Right ventricle myocardium inferior (tissue), 1 donor: ENCODE measurements at places on chromosomes 6 and 20.

DNA sequence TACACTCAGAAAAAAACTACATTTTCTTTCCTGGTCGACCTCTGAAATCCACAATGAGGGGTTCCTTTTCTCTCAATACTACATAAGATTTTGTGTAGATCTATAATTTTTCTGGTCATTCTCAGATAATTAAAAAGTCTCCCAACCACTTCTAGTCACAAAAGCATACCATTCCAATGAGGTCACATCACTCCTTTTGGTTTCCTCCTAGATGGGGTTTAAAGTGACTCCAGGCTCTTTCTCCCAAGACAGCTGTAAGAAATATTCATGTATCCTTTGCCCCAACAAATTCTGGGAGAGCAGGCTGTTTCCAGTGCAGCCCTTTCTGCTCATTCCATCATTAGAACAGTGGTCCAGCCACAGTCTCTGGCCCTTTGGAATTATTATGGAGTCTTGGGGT is 43.1 kb upstream of the BEND6 start:
- DNase-seq, result no peak

DNA sequence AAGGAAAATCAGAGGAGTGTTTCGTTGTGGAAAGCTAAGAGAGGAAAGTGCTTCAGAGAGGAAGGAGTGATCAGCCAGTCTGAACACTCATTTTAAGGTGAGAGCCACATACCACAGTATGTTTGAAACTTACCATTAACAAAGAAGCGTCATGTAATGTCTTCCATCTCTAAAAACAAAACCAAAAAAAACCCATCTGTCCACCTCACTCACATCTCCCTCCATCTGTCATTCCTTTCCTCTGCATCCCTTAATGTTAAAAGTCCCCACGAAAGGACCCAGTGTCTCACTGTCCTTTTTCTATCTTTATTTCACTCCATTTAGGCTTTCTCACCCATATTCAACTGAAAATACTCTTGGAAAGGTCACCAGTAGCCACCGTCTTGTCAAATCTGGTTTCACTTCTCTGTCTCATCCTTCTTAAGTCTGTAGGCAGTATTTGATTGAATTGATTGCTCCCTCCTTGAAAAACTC is 59.4 kb upstream of the GNRH2 start:
- DNase-seq, result no peak

DNA sequence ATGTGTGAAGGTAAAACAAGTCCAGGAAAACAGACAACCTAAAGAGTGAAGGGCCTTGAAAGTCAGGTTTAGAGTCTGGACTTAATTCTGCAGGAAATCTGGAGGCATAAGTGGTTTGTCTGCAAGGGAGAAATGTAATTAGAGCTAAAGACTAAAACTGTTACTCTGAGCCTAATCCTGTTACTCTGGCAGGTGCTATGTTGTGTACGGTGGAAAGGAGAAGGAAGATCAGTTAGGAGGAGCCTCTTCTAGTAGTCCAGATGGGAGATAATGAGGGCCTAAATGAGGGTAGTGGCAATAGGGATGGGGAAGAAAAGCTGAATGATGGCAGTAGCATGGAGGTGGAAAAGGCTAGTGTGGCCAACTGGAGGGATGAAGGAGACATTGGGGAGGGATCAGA is 118.5 kb downstream of the PDSS2 start:
- DNase-seq, result no peak

GRCh38 chr20:45946149-45946970 is 11.9 kb downstream of the PCIF1 start:
- peak; percentile 69 for DNase-seq

GRCh38 chr6:33965766-33966165 is 162.0 kb upstream of the MLN start:
- DNase-seq, result no peak

- no peak for DNase-seq
These were observed 30.9 kb downstream of the RSPH3 start for GRCh38 chr6:158969148-158969547.

DNA sequence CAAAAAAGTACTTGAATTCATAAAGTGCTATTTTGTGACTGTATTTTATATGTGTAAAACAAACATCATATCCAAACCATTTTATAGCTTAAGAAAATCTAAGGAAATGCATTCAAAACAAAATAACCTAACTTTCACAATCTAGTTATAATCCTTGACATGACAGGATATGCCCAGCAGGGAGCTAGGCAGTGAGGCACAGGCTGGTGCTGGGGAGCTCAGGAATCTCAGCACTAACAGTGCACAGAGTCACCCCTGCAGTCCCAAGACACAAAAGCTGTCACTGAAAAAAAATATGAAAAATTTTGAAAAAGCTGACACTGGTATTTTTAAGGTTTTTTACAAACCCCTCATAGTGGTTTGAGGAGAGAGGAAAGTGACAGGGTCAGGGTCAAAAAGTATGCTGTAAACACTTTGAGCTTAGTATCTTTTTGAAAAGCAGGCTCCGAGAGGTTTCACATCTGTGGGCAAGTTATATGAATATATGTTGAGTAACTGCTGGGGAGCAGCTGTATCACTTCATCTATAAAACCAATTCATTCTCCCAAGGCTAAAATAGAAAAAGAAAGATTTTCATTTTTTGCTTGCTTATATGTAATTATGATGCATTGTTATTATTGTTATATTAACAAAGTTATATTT is 24.1 kb downstream of the LGSN start:
- no peak for DNase-seq

DNA sequence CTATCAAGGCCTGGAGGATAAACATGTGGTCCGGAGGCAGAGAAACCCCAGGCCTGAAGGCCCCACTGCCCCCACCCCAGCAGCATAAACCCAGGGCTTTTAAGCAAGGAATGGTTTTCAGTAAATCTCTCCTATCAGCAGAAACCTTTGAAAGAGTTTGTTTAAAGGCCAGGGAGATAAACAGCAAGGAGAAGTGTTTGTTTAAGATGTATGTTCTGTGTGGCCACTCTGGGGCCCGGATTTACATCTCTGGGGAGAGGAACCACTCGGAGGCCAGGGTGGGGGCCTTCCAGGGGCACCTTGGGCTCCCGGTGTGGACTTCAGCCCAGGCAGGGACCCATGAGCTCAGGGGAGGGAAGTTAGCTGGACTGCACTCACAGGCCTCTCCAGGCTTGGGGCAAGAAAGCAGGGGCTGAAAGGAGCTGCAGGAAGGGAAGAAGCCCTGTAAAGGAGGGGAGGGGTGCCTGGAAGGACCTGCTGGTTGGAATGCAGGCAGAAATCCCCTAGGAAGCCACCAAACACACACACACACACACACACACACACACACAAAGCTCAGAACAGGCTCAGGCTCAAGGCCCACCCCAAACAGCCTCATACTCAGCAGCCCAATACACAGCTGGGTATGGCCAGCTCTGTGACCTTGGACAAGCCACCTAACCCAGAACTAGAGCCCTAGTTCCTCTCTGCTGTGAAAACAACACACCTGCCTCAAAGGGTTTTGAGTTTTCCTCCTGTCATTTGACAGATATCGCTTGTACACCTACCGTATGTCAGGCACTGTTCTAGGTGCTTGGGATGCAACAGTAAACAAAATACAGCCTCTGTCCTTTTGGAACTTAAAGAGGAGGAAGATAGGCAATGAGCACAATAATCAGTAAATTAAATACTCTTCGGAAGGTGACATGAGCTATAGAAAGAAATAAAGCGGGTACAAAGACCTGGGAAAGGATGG is 26.2 kb upstream of the FOXP4 start:
- no peak for DNase-seq

GRCh38 chr20:40471261-40471629 is 217.8 kb downstream of the MAFB start:
- DNase-seq, result no peak

DNA sequence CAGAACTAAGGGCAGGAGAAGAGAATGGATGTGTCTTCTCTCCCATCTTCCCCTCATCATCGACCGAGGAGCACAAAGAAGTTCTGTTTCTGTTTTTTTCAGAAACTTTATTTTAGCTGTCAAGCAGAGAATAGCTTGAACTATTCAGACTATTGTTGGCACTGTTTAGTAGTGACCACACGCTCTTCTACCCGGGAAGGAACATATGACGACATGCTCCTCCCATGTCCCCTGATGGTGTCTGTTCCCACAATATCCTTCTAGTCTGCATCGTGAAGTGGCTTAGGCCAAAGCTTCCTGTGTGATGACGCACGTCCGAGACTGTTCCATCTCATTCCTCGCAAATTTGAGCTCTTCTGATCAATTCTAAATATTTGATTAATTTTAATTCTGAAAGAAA is 27.2 kb upstream of the KIF25 start:
- no peak for DNase-seq

GRCh38 chr6:168057836-168058235 is 21.2 kb downstream of the FRMD1 start:
- peak; percentile 63 for DNase-seq

- no peak for DNase-seq
These were observed 65.2 kb downstream of the THBS2 start for GRCh38 chr6:169188475-169188874.

GRCh38 chr6:168035098-168035660 is 37.7 kb downstream of the KIF25 start:
- DNase-seq, result peak; percentile 71

DNA sequence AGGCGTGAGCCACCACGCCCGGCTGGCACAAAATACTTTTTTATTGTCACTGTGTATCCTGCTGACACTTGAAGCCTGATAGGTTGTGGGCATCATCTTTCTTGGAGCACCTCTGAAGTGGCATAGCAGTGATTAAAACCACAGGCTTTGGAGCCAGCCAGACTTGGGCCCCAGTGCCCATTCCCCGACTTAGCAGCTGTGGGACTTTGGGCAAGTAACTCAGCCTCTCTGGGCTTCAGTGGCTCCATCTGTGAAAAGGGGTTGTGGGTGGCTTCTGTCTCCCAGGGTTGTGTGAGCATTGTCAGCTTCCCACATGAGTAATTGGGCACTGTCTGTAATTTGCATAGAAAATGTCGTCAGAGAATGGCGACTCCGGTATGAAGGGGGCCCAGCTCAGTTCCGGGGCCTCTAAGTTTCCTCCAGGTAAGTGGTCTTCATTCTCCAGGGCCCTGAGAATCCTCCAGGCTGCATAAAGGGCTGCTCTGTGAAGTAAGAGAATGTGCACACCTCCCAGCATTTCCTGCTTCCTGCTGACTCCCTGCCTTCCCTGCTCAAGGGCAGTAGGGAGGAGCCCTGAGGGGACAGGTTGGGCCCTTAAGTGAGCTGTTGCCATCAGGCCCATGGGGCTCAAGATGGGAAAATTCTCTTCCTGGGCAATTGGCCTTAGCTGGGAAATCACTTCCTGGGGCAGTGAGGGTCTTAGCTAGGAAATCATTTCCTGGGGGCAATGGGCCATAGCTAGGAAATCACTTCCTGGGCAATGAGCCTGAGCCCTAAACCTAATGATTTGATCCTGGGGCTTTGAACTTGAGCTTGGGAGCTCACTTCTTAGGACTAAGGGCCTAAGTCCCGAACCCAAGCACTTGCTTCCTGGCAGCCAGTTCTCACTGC is 27.2 kb downstream of the ARHGAP40 start:
- DNase-seq, result no peak

- DNase-seq, result no peak
These were observed 132.2 kb downstream of the TAF4 start for GRCh38 chr20:61933481-61933950.

DNA sequence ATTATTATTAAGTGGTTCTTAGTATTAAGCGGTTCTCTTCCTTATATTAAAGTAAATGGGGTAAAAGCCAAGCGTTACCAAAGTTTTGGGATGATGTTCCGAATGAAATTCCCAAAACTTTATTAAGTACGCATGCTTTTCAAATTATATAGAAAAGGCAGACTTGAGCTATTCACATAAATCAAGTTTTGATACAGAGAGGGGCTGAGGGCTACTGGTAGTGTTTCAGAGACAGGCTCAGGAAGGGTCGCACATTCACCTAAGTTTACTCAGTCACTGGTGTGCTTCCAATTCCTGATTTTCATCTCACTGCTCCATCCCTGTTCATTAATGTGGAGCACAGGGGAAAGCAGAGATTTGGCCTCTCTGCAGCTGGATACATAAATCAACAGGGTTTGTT is 652.2 kb downstream of the QKI start:
- DNase-seq, result no peak
